ENCODE measurements at places on chromosomes 16 and 17. TPM values are rescaled to one million over a fixed set of nuclear protein-coding genes. Genes with fewer than 3 reads are reported as not detected.

The CHD9NB gene
- 0.73 TPM for total RNA-seq

The UTS2R gene
- total RNA-seq: not detected

The SLC6A2 gene
- not detected for total RNA-seq

The PABPN1L gene
- not detected for total RNA-seq

The TMEM114 gene
- not detected for total RNA-seq

- H3K4me3 ChIP-seq: peak overlapping the region; percentile 58
- peaks cover 82% of the 10 kb centered on the region for H3K27me3 ChIP-seq
- no peak for DNase-seq
- peaks cover 71% of the 10 kb centered on the region for H3K4me1 ChIP-seq
- no peaks in the 10 kb centered on the region for H3K36me3 ChIP-seq
Observed at GRCh38 chr17:79842656-79843473, 3.6 kb upstream of the CBX4 start.

DNA sequence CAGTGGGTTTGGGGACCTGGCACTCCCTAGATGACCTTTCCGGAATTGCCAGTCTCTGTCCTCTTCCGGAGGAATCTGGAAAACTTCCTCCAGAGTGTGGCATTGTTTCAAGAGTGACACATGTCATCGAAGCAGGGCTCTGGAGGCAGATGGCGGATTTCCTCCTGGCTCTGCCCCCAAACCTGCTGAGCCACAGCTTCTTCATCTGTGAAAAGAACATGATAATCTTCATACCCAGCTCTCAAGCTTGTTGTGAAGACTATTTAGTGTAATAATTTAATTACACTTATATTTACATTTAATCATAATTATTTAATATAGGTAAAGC, 19.7 kb upstream of the TEX2 start:
- H3K4me3 ChIP-seq: no peak overlapping the region
- H3K4me1 ChIP-seq: peaks cover 11% of the 10 kb centered on the region
- no peaks in the 10 kb centered on the region for H3K36me3 ChIP-seq
- DNase-seq: no peak
- H3K27ac ChIP-seq: no peak overlapping the region
- H3K27me3 ChIP-seq: no peaks in the 10 kb centered on the region

DNA sequence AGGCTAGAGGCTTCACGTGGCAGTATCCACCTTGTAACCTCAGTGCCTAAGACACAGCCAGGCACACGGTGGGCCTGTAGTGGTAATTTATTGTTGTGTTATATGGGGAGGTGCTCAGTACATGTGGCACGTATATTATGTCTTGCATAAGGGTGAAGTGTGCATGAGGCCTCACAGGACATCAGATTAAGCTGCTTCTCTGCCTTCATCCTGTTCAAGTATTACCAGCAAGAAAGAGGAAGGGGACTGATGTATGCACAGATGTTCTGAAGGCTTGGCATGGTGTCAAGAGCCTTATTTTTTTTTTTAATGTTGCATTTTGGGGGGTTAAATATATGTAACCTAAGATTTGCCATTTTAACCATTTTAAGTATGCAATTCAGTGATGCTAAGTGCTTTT, 71.6 kb downstream of the ABCC1 start:
- peaks cover 56% of the 10 kb centered on the region for H3K4me1 ChIP-seq
- peaks cover 29% of the 10 kb centered on the region for H3K36me3 ChIP-seq
- H3K27ac ChIP-seq: peak overlapping the region; percentile 88
- DNase-seq: no peak
- no peak overlapping the region for H3K4me3 ChIP-seq
- no peaks in the 10 kb centered on the region for H3K27me3 ChIP-seq

DNA sequence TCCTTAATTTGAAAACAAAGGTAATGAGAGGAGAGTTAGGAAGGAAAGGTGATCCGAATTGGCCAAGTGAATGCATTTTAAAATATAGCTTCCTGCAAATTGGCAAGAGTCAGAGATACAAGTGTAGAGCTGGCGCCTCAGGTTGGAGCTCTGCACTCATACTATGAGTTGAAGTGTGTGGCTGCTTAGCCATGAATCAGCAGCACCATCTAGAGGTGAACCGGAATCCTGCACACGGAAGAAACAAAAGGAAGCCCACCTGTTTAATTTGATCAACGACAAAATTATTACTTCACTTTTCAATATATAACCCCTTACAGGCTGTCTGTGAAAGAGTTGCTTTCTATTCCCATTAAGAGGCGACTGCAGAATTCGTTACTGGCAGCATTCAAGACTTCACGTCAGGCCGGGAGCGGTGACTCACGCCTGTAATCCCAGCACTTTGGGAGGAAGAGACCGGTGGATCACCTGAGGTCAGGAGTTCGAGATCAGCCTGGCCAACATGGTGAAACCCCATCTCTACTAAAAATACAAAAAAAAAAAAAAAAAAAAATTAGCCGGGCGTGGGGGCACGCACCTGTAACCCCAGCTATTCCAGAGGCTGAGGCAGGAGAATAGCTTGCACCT, 1253.7 kb upstream of the CDH8 start:
- H3K36me3 ChIP-seq: no peaks in the 10 kb centered on the region
- H3K4me3 ChIP-seq: no peak overlapping the region
- peak; percentile 78 for DNase-seq
- H3K27ac ChIP-seq: no peak overlapping the region

DNA sequence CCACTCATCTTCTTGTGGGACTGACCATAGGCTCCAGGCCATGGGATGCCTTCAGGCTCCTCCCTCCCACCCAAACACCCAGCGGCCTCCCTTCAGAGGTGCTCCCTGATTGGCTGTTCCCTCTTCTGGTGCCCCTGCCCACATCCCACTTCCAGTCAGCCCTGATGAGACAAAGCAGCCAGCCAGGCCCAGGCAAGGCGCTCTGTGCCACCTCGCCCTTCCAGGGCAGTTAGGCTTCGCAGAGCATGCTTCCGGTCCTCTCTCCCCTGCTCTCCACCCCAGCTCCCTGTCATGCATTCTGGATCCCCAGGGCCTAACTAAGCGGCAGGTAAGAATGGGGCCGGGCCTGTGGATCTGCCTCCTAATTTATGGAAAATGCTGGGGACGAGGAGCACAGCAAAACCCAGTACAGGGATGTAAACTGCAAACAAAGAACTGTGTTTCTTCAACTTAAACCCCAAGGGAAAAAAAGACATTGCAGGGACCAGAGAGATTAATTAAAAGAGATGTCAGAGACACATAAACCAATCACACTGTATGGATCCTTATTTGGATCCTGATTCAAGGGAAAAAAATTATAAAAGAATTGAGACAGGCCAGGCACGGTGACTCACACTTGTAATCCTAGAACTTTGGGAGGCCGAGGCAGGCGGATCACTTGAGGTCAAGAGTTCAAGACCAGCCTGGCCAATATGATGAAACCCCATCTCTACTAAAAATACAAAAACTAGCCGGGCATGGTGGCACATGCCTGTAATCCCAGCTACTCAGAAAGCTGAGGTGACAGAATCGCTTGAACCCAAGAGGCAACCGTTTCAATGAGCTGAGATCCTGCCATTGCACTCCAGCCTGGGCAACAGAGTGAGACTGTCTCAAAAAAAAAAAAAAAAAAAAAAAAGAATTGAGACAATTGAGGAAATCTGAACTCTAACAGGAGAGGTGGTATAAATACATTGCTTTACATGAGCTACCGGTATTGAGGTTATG, 26.0 kb downstream of the ZDHHC7 start:
- DNase-seq: no peak
- peaks cover 44% of the 10 kb centered on the region for H3K4me1 ChIP-seq
- no peak overlapping the region for H3K4me3 ChIP-seq
- H3K27me3 ChIP-seq: no peaks in the 10 kb centered on the region
- H3K36me3 ChIP-seq: peaks cover 73% of the 10 kb centered on the region
- peak overlapping the region; percentile 81 for H3K27ac ChIP-seq

DNA sequence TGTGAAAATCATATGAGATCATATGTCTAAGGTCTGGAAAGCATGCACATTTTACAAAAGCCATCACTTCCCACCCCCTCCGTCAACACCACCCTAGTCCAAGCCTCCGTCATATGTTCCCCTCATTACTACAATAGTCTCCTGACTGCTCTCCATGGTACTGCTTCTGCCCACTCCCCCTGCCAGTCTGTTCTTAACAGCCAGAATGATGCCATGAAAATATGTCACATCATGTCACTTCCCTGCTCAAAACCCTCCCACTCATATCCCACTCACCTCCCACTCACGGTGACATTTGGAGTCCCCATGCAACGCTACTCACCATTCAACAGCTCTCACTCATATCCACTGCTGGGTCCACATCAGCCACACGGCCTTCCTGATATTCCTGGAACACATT, 432.3 kb downstream of the XYLT1 start:
- no peak overlapping the region for H3K27ac ChIP-seq
- no peak overlapping the region for H3K4me3 ChIP-seq

- peak; percentile 68 for DNase-seq
- peaks cover 29% of the 10 kb centered on the region for H3K36me3 ChIP-seq
- peak overlapping the region; percentile 54 for H3K4me3 ChIP-seq
- no peaks in the 10 kb centered on the region for H3K27me3 ChIP-seq
Observed at GRCh38 chr17:7204336-7204735, 15.3 kb downstream of the DLG4 start.

GRCh38 chr17:79804856-79805696, 8.2 kb upstream of the CBX8 start:
- H3K4me3 ChIP-seq: no peak overlapping the region
- DNase-seq: no peak
- H3K27ac ChIP-seq: no peak overlapping the region
- H3K4me1 ChIP-seq: peaks cover 27% of the 10 kb centered on the region

DNA sequence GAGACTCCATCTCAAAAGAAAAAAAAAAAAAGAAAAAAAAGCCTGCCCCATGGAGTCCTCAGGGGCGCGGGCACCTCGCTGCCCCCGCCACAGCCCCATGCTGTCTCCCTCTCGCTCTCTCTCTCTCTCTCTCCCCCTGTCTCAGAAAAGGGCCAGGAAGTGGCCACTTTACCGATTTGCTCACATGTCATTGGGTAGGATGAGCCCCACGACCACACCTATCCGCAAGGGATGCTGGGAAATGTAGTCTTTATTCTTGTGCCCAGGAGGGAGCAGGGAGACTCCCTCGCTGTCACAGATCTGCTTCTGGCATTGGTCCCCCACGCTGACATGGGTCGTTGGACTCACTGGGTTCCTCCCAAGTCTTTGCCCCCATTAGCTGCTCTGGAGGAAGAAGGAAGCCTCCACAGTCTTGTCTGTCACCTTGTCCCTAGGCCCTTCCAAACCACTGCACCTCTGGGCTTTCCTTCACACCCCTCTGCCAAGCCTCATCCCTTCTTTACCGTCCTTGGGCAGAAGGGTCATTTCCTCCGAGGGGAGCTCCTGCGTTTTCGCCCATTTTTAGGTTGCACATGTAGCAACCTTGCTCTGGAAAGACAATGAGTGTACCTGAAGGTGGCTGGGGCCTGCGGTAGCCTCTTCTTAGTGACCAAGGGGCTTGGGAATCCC, 6.9 kb upstream of the GJD3 start:
- H3K27ac ChIP-seq: no peak overlapping the region
- H3K27me3 ChIP-seq: peaks cover 5% of the 10 kb centered on the region
- DNase-seq: no peak
- H3K36me3 ChIP-seq: no peaks in the 10 kb centered on the region
- H3K4me3 ChIP-seq: no peak overlapping the region
- no peaks in the 10 kb centered on the region for H3K4me1 ChIP-seq

- H3K4me3 ChIP-seq: no peak overlapping the region
- H3K4me1 ChIP-seq: peaks cover 24% of the 10 kb centered on the region
- H3K27me3 ChIP-seq: no peaks in the 10 kb centered on the region
- peak; percentile 42 for DNase-seq
Observed at GRCh38 chr17:29645515-29646051, 22.9 kb upstream of the CORO6 start.

DNA sequence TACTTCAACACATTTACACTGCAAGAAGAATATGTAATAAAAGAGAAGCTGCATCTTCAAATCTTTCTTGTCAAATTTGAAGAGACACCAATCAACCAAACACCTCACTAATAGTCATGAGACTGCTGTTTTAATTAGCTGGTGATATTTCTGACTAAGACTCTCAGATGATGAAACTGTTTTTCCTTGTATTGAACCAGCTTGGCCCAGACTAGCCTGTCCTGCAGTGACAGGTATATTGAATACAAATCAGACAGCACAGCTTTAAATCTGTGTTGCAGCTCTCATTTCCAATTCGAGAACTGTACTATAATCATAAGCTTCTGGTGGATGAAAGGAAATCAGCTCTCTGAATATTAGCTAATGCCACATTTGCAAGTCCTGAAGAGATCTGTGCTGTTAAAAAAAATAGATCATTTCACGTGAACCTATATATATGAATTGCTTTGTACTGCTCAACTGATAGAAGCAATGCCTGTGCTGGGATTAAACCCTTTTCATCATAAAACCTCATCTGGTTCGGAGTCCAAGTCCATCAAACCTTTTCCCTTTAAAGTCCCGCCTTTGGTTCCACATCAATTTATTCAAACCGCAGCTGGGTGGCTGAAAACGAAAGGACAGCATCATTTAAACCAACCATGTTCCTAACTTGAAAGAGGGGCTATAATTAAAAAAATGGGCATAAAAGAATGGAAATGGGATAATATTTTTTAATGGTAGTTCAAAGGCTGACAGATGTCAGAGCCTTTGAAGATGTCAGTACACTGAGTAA, 306.2 kb downstream of the CEP112 start:
- DNase-seq: no peak
- H3K27me3 ChIP-seq: no peaks in the 10 kb centered on the region
- no peaks in the 10 kb centered on the region for H3K4me1 ChIP-seq
- H3K36me3 ChIP-seq: no peaks in the 10 kb centered on the region
- H3K4me3 ChIP-seq: no peak overlapping the region

DNA sequence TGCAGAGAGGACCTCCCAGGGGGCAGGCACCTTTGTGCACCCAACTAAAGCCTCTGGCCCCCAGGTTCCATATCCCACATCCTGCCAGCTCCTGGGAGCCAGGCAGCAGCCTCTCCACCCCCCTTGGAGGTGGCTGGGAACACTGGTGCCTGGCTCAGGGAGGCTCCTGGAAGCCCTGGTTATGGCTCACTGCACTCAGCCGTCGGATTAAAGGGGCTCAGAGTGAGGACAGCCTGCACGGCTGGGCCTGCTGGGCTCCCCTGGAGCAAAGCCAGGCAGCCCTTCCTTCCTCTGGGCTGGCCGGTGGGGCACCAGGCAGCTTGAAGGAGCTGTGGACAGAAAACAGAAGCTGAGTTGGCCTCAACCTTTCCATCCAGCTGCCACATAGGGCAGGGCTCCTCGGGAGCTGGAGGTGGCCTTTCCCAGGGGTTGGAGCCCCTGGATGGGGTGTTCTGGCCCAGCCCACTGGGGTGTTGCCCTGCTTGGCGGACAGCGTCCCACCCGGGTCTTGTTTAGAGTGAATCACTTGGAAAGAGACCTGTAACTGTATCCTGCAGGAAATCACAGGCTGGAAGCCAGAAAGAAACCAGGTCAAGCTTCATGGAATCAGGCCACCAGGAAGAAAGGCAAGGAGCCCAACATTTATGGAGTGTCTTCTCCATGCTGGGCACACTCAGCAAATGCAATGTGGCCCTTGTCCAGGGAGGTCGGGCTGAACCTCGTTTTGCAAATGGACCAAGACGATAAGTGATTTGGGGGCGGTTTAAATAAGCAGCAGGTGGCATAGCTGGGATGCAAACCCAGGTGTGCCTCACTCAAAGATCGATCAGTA, 253.3 kb downstream of the SOX9 start:
- peak overlapping the region; percentile 16 for H3K27ac ChIP-seq
- DNase-seq: peak; percentile 38
- H3K27me3 ChIP-seq: no peaks in the 10 kb centered on the region
- H3K36me3 ChIP-seq: no peaks in the 10 kb centered on the region
- H3K4me3 ChIP-seq: no peak overlapping the region
- peaks cover 10% of the 10 kb centered on the region for H3K4me1 ChIP-seq
